ENCODE measurements at places on chromosomes 11 and 22.

- DNase-seq: no peak
Observed at GRCh38 chr11:103024086-103024485, 67.9 kb downstream of the DCUN1D5 start.

GRCh38 chr11:72673943-72674828 lies at the start of gene PDE2A:
Gene PDE2A (minus strand): TSS chr11:72674422. CDS start chr11:72674207, 215 bp downstream.
- DNase-seq: no peak

- no peak for DNase-seq
Observed at GRCh38 chr11:124900464-124900863, 2.8 kb upstream of the ROBO4 start.

DNA sequence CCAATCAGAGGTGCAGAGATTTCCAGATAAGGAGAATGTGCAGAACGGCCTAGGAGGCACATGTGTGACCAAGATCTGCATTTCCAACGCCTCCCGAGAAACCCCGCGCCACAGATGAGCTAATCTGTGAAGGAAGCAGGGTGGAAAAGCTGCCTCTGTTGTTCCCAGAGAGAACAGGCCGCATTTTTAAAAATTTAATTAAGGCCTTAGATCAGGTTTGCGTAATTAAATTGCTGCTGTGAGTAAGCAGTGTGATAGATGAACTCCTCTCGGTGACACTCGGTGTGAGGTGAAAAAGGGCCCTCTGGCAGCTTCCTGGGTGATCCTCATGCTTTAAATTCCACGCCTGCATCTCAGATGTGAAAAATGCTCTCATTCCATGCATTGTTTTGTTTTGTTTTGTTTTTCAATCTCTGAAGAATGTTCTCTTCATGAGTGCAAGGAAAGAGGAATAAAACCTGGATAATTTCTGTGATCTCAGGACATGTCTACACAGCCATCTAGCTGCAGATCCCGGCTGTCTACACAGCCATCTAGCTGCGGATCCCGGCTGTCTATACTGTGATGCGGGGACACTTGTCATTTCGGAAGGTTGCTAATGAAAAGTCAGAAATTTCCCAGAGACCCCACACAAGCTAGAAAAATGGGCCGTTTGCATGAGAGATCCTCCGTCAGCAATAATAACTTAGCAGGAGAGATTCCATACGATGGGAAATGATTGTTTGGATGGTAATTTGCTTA lies 1398.9 kb downstream of the BRD1 start:
- DNase-seq: no peak

DNA sequence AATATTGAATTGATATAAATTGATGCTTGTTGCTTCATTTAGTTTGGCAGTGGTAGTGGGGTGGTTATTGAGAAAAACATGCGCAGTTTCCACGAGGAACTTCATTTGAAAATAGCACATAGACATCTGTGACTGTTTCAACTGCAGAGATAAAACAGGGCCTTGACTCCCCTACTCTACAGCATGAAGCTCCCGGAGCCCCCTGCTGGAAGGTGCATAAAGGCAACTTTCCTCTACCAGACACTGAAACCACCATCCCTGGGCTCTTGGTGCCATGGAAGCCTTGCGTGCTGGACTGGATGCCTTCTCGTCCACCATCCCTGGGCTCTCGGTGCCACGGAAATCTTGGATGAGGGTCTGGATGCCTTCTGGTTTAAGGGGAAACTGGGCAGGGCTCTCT lies 195.9 kb downstream of the CSNK2A3 start:
- peak; percentile 54 for DNase-seq

- no peak for DNase-seq
Observed at GRCh38 chr22:27669798-27670599, 131.6 kb downstream of the MN1 start.

DNA sequence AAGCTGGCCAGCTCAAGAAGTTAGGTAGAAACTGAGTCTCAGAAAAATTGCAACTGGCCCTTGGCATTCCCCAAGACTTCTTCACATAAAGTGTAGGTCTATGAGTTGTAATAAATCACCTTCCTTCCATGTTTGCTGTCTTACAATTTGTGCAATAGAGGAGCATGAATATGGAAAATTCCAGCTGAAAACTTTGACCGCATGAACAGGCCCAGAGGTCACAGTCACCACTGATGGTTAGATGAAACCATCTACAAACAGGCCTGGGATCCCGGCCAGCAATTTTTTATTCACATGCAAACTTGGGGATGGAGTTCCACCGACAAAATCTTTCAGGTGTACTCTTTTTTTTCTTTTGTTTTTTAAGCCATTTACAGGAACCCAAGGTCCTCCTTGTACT lies 88.1 kb downstream of the SERGEF start:
- no peak for DNase-seq

- peak; percentile 41 for DNase-seq
Observed at GRCh38 chr22:23119494-23120414, 22.0 kb downstream of the RSPH14 start.

DNA sequence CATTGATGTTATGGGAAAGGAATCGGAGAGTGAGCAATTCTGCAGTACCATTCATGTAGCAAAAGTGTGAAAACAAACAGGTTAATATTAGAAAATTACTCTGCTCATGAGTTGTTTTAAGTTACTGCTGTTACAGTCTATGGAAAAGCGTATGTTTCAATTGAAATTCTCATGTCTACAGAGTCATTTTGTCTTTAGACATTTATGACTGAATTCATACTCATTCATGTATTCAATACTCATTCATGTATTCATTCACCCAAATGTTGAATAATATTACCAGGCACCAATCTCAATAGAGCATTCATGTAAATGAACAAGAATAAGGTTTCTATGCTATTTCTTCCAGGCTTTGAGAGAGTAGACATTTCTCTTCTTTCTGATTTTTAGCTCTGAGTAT lies 8.1 kb downstream of the FLI1 start:
- DNase-seq: no peak

GRCh38 chr11:45028911-45029682 lies 78.4 kb upstream of the TP53I11 start:
- DNase-seq: no peak

- no peak for DNase-seq
Observed at GRCh38 chr11:118415739-118416068, 14.3 kb downstream of the ATP5MG start.

- no peak for DNase-seq
Observed at GRCh38 chr22:30013201-30013600, 67.1 kb upstream of the HORMAD2 start.
